ENCODE measurements at places on chromosomes 16 and 17.

- no peak for DNase-seq
These were observed 235.1 kb downstream of the ABCC12 start for GRCh38 chr16:47920709-47921108.

DNA sequence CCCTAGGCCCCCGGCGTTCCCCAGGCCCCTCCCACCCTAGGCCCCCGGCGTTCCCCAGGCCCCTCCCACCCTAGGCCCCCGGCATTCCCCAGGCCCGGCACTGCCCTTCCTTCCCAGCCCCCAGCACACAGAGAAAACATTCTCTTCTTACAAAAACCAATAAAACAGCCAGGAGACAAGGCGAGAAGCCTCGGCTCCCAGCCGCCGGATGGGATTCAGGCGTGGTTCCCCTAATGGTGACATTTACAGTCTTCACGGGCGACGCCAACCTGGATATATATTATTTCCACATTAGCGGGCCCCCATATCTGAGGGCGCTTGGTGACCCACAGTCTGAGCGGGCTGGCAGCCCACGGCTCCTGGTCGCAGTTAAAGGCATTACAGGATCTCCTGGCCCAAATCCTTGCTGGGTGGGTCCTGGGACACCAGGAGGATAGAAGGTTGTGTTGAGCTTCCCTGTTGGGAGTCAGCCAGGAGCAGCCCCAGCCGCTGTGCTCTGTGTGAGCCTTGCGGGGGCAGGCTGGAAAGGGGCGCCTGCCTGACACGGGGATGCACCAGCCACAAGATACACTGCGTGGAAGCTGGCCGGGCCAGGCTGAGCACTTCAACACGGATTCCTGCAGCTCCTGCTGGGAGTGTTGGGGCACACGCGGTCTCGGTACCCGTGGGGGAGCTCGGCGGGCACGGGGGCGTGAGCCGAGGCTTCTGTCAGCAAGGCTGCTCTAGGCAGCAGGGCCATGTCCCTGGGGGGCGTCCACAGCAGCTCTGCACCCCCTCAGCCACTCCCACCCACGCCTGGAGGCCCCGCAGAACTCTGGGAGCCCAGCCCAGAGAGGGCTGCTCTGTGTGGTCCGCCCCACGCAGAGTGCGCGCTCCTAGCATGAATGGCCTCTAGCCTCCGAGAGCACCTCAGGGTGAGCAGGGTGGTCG is 83.7 kb downstream of the LMF1 start:
- no peak for DNase-seq

DNA sequence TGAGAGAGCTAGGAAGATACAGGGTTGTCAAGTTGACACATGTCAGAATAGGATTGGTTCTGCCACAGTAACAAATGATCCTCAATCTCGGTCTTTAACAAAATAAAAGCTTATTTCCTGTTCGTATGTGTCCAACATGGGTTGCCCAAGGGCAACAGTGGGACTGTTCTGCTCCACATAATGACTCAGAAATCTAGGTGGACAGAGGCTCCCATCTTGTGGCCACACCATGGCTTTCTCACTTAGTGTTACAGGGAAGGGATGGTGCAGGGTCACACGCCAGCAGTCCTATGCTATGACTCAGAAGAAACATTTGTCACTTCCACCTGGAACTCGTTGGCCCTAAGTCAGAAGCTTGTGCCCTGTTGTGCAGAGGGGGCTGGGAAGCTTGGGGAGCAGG is 364.9 kb downstream of the SNX29 start:
- no peak for DNase-seq

DNA sequence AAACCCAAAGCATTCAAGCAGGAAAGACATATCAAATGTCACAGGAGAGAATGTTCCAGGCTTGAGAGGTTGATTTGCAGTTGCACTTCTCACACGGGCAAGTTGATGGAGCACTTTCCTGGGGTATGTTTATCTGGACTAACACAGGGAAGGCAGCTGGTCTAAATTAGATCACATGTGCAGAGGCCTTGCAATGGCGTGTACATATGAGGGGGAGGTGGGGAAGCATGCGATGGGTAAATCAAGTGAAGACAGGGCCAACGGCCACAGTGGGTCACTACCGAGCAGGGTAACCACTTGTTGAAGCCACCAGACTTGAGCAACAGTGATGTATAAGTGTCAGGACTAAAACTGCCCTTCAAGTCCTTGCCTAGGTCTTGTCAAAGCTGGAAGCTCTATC is 156.6 kb upstream of the MAF start:
- no peak for DNase-seq

GRCh38 chr16:57235128-57236021 is 9.7 kb upstream of the ARL2BP start:
- DNase-seq: no peak

DNA sequence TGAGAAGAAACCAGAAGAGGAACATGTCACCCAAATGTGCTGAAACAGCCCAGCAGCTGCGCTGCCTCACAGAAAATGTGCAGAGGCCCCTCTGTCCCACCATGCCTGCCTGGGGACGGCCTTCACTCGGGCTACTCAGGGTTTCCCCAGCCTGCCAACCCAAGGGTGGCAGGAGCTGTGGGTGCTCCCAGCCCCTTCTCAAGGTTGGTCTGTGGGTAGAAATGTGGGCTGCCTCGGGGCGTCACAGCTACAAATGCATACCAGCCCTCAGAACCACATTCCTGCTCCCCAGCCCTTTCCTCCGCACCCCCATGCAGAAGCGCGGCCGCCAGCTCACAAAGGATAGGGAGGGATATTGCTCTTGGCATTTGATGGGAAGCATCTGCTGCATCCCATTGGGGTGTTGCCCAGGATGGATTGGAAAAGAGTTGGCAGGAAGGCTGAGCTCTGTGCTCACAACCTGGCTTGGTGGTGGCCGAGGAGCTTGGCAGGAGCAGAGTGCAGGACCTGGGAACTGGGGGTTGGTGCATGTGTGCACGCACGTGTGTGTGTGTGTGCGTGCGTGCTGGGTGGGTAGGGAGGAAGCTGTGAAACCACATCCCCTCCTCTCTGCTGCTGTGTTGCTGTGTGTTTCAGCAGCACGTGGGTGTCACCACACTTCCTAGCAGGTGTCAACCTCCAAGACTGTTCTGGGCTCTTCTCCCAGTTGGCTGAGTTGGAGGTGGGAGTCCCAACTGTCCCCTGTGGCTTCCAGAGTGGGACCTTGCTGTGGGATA is 304.4 kb downstream of the SEC14L1 start:
- DNase-seq: peak; percentile 68

DNA sequence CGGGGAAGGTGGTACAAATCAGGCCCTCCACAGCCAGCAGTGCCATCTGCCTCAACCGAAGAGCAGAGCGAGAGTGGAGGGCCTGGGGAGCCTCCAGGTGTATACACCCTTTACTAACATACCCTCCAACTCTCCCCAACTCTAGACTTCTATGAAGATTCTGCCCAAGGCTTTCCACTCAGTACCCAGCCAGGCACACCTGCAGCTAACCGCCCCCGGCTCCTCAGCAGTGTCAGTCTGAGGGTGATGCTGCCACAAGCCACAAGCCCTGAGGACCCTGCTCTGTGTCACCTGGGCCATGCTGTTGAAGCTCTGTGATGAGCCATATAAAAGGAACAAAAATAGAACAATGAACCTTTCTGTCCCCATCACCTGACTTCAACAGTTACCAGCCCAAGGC is 3.8 kb downstream of the CENPV start:
- DNase-seq: peak; percentile 31

DNA sequence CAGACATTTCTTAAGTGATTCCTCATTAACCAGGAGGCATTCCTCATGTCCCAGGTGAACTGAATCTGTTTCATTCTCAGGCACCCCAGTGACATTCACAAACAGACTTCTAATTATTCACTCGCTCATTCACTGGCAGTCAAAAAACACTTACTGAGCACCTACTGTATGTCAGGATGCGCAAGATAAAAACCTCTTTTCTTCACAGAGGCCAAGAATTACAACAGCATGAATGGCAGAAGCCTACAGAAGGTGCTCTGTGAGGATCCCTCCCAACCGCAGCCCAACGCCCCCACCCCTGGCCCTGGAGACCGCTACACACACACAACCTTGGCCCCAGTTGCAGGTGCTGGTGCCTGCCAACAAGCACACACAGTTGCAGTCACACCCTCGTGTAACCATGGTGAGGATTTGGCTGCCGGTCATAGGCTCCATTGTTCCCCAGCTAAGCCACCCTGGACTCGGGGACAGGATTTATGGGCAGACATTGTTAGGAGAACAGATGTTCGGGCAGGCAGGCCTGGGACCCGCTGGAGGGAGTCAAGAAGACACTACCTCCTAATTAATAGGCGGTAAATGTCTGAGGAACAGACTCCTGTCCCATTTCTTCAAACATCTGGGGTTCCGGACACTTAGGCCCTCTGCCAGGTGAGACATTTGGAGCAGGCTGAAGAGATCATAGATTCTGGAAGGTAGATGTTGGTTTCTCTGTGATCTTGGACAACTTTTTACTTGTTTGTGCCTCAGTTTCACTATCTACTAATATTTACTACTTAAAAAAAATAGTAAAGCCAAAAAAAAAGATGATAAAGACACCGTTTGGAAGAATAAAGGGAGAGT is 43.2 kb downstream of the CUEDC1 start:
- DNase-seq: no peak

GRCh38 chr17:50075446-50076032 is 19.6 kb upstream of the PDK2 start:
- no peak for DNase-seq

DNA sequence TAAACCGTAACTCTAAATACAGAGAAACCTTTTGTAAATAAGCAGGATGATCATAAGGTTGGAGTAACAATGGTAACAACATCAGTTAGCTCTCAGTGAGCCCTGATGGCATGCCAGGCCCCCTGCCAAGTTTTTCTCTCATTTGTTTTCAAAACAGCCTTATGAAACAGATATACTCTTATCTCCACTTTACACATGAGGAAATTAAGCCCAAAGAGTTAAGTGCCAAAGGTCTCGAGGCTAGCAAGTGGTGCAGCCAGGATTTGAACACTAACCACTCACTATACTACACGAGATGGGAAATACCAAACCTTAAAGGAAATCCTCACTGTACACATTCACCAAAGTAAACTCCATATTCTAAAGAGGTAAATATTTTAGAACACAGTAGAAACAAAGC is 15.0 kb downstream of the USP31 start:
- DNase-seq: no peak

DNA sequence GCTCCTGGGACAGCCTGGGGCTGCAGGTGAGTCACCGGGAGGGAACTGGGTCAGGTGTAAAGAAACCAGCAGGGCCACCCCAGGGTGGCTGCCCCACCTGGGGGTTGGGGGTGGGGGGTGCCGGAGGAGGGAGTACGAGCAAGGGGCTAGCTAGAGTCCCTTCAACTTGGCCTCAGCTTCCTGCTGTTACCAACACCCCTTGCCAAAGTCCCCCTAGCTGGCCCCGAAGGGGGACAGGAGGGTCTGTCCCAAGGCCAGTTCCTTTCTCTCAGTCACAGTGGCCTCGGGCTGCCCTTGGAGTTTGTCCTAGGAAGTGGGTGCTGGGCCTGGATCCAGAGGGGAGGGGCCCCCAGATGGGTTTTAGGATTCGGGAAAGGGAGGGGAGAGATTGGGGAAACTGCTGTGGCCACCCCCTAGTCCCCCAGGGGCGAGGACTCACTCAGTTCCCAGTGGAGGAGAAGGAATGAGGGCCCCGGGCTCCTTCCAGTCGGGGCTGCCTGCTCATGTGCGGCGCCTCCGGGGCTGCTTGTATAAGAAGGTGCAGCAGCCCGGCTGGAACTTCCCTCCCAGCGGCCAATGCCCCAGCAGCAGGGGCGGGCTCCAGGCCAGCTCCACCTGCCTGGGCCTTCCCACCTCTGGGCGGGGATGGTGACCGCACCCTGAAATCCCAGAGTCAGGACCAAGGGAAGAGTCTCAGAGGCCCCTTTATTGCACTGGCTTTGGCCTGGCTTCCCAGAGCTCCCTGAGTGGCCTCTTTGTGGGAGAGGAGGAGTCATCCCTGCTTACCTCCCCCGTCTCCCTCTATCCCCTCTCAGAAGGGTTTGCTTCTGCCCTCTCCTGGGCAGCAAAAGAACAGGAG is 7.3 kb downstream of the ARHGAP27 start:
- DNase-seq: no peak

DNA sequence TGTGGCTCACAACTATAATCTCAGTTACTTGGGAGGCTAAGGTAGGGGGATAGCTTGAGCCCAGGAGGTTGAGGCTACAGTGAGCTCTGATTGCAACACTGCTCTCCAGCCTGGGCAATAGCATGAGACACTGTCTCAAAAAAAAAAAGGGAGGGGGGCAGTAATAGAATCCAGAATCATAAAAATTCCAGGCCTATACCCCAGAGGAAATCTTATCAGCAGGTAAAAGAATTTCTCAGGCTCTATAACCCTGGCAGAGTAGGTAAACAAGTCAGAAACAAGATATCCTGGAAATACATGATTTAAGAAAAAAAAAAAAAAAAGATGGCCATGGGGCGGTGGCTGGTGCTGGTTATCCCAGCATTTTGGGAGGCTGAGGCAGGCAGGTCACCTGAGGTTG is 12.9 kb downstream of the SPAG9 start:
- no peak for DNase-seq

GRCh38 chr16:73095885-73096421 is 48.0 kb upstream of the ZFHX3 start:
- no peak for DNase-seq

DNA sequence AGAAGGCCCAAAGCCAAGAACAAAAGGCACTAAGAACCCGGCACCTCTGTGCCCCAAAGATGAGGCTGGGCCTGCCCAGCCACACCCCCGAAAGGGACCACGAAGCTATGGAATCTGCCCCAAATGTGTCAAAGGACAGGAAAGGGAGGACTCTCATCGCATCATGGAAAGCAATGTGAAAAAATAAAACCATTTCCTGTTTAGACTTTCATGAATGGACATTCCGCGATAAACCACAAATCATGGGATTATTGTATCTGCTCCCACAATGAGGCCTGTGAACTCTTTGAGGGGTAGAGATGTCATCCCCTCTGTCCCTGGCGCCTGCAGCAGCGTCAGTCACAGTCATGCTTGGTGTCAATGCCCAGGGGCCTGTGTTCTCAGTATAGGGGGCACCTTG is 135.0 kb downstream of the COPRS start:
- no peak for DNase-seq

GRCh38 chr16:11156401-11156800 is 99.6 kb downstream of the SOCS1 start:
- DNase-seq: no peak

GRCh38 chr17:4083187-4083586 is 59.6 kb downstream of the ZZEF1 start:
- DNase-seq: no peak

DNA sequence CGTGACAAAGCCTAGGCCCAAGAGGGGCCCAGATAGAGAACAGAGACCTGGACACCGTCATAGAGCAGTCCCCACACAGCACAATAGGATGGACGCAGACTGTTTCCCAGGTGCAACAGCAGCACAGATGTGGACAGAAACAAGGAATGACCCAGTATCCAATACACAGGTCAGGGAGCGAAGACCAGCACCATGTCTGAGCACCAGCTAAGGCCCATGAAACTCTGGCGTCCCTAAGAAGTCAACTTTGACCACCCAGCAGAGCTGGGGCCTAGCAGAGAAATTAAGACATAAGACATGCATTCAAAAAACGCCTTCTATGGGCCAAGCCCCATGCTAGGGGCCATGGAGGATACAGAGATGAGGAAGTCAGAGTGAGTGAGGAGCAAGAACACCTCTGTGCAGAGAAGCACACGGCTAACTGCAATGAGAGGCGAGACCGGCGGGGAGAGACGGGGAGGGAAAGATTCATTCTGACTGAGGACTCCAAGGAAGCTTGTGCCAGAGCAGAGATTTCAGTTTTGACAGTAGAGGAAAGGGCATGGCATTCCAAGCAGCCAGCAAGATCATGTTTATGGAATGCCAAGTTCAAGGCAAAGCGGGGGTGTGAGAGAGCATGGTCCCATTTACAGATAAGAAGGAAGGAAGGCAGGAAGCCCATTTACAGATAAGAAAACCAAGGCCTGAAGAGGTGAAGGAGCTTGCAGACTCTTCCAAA is 50.8 kb downstream of the PITPNM3 start:
- no peak for DNase-seq

GRCh38 chr16:73711406-73712080 is 585.1 kb upstream of the PSMD7 start:
- no peak for DNase-seq
